Endothelial cell of umbilical vein (primary cell): ENCODE measurements at places on chromosomes 1 and 21. TPM values are rescaled to one million over a fixed set of nuclear protein-coding genes. Genes with fewer than 3 reads are reported as not detected.

NPR1 gene
- 9.8 and 10.5 TPM in 2 replicates for total RNA-seq

GRCh38 chr1:230641900-230642262 is 400 bp upstream of the COG2 start:
- peaks cover 8% of the 10 kb centered on the region for H3K27me3 ChIP-seq
- no peaks in the 10 kb centered on the region for H3K36me3 ChIP-seq
- H3K27ac ChIP-seq: no peak overlapping the region
- H3K4me1 ChIP-seq: peaks cover 12% of the 10 kb centered on the region
- peak overlapping the region; percentile 18 for H3K4me3 ChIP-seq

- peaks cover 28% of the 10 kb centered on the region for H3K4me1 ChIP-seq
- no peaks in the 10 kb centered on the region for H3K27me3 ChIP-seq
- H3K4me3 ChIP-seq: peak within 1 kb of the TSS; percentile 94
- DNase-seq: peak; percentile 93
- H3K36me3 ChIP-seq: no peaks in the 10 kb centered on the region
- peak within 1 kb of the TSS; percentile 87 for H3K27ac ChIP-seq
These were observed at the start of gene CMPK1 for GRCh38 chr1:47333578-47333921. CMPK1 (plus strand) TSS chr1:47333790; CDS start chr1:47333946, 156 bp downstream.

- H3K36me3 ChIP-seq: no peaks in the 10 kb centered on the region
- no peaks in the 10 kb centered on the region for H3K27me3 ChIP-seq
- no peak for DNase-seq
- no peak overlapping the region for H3K27ac ChIP-seq
These were observed 272.1 kb downstream of the GRIK1 start for GRCh38 chr21:29667651-29668050.

- H3K27me3 ChIP-seq: no peaks in the 10 kb centered on the region
- H3K27ac ChIP-seq: no peak overlapping the region
- H3K4me3 ChIP-seq: no peak overlapping the region
These were observed 30.9 kb downstream of the RASSF5 start for GRCh38 chr1:206538086-206538770.

- H3K4me3 ChIP-seq: no peak overlapping the region
- H3K4me1 ChIP-seq: no peaks in the 10 kb centered on the region
- H3K36me3 ChIP-seq: no peaks in the 10 kb centered on the region
- no peak overlapping the region for H3K27ac ChIP-seq
- H3K27me3 ChIP-seq: no peaks in the 10 kb centered on the region
These were observed 6.1 kb upstream of the PSEN2 start for GRCh38 chr1:226864311-226864710.

CYP4A11 gene
- not detected in 2 replicates for total RNA-seq

SLC1A7 gene
- total RNA-seq: not detected in 2 replicates

DNA sequence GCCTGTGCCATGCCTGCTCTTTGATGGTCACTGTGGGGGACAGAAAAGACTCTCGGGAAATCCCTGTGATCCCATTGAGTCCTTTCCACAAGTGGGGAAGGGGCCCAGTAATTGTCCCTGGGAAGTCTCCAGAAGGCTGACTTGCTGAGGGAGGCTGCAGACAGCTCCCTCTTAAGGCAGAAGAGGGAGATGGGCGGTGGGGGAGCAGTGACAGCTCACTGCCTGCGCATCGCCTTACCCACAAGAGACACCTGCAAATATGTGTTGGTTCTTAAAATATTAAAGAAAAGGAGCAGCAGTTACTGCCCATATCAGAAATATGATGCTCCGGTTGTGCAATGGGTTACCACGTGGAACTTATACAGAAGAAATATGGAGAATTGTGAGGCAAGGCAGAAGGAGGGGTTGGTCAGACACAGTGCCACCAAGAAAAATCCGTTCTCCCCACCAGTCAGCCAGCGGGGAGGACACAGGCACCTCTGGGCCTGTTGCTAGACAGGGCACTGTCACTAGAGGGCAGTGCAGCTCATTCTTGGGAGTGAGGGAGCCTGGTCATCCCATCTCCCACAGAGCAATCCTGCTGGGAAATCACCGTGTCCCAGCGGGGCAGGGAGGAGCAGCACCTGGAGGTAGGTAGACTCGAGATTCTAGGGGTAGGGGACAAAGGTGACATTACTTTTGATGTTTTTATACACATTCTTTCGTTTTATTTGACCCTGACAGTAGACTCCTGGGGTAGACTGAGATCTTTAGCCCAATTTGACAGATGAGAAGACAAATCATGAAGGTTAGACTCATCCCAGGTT is 6.9 kb upstream of the CAMK1G start:
- peaks cover 8% of the 10 kb centered on the region for H3K4me1 ChIP-seq
- no peak overlapping the region for H3K4me3 ChIP-seq
- peak; percentile 72 for DNase-seq
- no peak overlapping the region for H3K27ac ChIP-seq

GRCh38 chr1:182146286-182146685 is 84.8 kb upstream of the ZNF648 start:
- DNase-seq: no peak
- no peak overlapping the region for H3K27ac ChIP-seq
- no peaks in the 10 kb centered on the region for H3K27me3 ChIP-seq
- no peak overlapping the region for H3K4me3 ChIP-seq
- H3K36me3 ChIP-seq: no peaks in the 10 kb centered on the region
- no peaks in the 10 kb centered on the region for H3K4me1 ChIP-seq

DNA sequence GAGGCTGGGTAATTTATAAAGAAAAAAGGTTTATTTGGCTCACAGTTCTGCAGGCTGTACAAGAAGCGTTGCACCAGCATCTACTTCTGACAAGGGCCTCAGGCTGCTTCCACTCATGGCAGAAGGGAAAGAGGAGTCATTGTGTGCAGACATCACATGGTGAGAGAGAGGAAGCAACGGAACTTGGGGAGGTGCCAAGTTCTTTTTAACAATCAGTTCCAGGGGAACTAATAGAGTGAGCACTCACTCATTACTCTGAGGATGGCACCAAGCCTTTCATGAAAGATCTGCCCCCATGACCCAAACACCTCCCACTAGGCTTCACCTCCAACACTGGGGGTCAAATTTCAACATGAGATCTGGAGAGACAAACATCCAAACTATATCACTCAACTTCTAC is 77.2 kb downstream of the DDAH1 start:
- H3K36me3 ChIP-seq: no peaks in the 10 kb centered on the region
- H3K27ac ChIP-seq: no peak overlapping the region
- peaks cover 11% of the 10 kb centered on the region for H3K4me1 ChIP-seq
- H3K27me3 ChIP-seq: no peaks in the 10 kb centered on the region
- H3K4me3 ChIP-seq: no peak overlapping the region

- H3K27me3 ChIP-seq: no peaks in the 10 kb centered on the region
- no peak overlapping the region for H3K4me3 ChIP-seq
- H3K4me1 ChIP-seq: no peaks in the 10 kb centered on the region
- H3K27ac ChIP-seq: no peak overlapping the region
These were observed 12.5 kb upstream of the SPATC1L start for GRCh38 chr21:46196733-46197132.

DNA sequence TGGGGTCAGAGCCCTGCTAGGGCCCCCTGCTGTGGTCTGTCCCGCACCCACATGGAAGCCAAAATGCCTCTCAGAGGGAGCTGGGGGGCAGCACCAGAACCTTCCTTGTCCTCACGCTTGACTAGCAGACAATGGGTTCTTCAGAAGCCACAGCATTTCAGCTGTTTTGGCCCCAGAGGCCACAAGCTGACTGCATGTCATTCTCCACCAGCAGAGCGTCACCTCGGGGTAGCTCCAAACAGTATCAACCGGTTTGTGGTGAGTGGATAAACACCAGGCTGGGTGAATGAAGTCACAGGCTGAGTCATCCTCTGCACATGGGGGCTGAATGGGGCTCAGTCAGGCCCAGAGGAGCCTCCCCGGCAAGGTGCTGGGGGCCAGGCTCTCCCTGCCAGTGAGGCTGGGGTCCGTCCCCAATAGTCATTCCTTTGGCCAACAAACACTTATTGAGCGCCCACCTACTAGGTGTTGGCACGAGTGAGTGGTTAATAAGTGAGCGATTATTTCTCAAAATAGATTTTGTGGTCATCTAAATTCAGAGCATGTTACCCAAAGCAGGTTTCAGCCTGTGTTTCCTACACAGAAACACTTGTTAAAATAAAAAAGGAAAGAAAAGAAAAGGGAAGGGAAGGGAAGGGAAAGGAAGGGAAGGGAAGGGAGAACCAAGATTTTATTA is 9.1 kb downstream of the OLIG1 start:
- H3K4me3 ChIP-seq: no peak overlapping the region
- no peaks in the 10 kb centered on the region for H3K4me1 ChIP-seq
- DNase-seq: no peak

DNA sequence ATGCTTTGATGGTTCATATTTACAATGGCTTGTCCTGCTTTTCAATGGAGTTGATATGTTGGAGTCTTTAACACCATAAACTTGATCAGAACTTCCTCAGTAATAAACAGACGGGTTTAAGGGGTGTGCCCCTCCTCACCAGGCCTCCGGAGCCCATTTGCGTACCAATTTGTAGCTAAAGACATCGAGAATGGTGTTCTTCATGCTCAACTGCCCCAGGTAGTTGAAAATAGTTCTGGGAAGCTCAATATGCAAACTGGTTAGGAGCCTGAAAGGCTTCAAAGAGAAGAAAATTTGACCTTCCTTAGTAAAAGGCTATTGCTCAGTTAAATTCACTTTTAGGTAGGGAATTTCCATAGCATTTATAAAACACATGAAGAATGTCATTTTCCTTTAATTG is 68.1 kb upstream of the RRP15 start:
- no peak overlapping the region for H3K27ac ChIP-seq
- H3K36me3 ChIP-seq: no peaks in the 10 kb centered on the region
- no peak overlapping the region for H3K4me3 ChIP-seq
- no peaks in the 10 kb centered on the region for H3K4me1 ChIP-seq

DNA sequence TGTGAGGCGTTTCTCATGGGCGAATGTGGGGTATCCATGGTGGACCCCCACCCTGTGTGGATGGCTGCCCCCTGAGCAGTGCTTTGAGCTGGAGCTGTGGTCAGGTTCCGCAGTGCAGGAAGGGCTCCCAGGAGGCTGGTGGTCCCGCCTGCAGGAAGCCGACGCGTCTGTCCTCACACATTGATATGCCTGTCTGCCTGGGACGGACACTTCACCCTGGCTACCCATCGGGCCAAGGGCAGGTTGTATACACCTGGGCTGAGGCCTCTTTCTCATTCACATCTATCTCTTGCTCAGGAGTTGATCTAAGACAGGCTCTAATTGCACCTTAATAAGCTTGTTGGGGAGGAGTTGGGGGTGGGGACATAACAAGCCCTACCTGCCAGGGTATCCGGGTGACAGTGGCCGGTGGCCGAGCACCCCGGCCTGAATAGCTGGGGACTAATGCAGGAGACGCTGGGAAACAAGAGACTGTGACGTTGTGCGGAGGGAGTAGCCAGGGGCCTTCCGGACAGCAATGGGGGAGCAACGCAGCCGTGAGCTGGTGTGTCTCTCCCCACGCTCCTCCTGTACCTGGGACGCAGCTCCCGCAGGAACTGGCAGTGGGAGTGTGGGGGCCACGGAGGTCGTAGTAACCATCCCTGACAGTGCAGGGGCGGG is 21.7 kb downstream of the PDXK start:
- peaks cover 5% of the 10 kb centered on the region for H3K36me3 ChIP-seq
- H3K27me3 ChIP-seq: no peaks in the 10 kb centered on the region
- H3K4me1 ChIP-seq: no peaks in the 10 kb centered on the region
- H3K4me3 ChIP-seq: no peak overlapping the region

GRCh38 chr1:194717334-194717733 is 1530.9 kb upstream of the B3GALT2 start:
- no peaks in the 10 kb centered on the region for H3K36me3 ChIP-seq
- no peaks in the 10 kb centered on the region for H3K27me3 ChIP-seq
- no peak for DNase-seq
- H3K4me1 ChIP-seq: no peaks in the 10 kb centered on the region
- no peak overlapping the region for H3K27ac ChIP-seq

LRRC7 gene
- 0.11 and 0.18 TPM in 2 replicates for total RNA-seq

- no peak for DNase-seq
- H3K4me3 ChIP-seq: no peak overlapping the region
- H3K27me3 ChIP-seq: no peaks in the 10 kb centered on the region
- H3K27ac ChIP-seq: no peak overlapping the region
- no peaks in the 10 kb centered on the region for H3K36me3 ChIP-seq
These were observed 25.1 kb downstream of the COL6A2 start for GRCh38 chr21:46122758-46123683.

LRRC41 gene
- 69.2 and 71.5 TPM in 2 replicates for total RNA-seq

LIN28A gene
- not detected in 2 replicates for total RNA-seq

GRCh38 chr1:161199506-161200139 is 769 bp upstream of the ADAMTS4 start:
- H3K4me3 ChIP-seq: no peak overlapping the region
- H3K36me3 ChIP-seq: no peaks in the 10 kb centered on the region
- DNase-seq: peak; percentile 42

- DNase-seq: peak; percentile 15
- no peaks in the 10 kb centered on the region for H3K36me3 ChIP-seq
- no peak overlapping the region for H3K4me3 ChIP-seq
- no peaks in the 10 kb centered on the region for H3K4me1 ChIP-seq
- H3K27ac ChIP-seq: no peak overlapping the region
These were observed 44.6 kb downstream of the MAN1C1 start for GRCh38 chr1:25661043-25661815.

GRCh38 chr1:209045331-209046057 is 538.0 kb upstream of the CAMK1G start:
- H3K4me3 ChIP-seq: no peak overlapping the region
- H3K36me3 ChIP-seq: no peaks in the 10 kb centered on the region
- no peaks in the 10 kb centered on the region for H3K4me1 ChIP-seq
- H3K27ac ChIP-seq: no peak overlapping the region
- DNase-seq: no peak

KCNK1 gene
- 1.0 and 2.8 TPM in 2 replicates for total RNA-seq

DNA sequence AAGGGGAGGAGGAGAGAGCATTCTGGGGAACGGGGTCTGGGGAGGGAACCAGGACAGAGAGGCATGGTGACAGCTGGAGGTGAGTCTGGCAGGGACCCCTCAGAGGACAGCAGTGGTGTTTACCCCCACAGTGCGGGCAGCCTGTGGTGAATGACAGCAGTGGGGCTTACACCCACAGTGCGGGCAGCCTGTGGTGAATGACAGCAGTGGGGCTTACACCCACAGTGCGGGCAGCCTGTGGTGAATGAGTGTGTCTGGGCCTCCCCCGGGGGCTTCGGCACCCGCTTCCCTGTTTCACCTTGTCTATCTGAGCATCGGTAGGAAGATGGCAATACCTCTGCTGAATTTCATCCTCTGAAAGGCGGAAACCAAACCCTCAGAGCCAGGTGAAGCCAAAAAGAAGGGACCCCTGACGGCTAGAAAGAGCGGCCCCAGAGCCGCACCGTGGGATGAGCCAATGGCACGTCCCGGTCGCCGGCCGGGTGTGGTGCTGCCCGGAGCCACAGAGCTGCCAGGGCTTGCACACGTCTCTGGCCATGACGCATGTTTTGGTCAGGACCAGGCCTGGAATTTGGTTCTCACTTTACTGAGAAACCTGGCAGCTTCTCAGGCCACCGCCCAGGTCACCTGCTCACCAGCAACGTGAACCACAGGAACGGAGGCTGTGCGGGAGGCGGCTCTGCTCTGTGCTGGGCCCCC is 54.1 kb downstream of the SIK1 start:
- no peak overlapping the region for H3K4me3 ChIP-seq
- no peak overlapping the region for H3K27ac ChIP-seq
- no peaks in the 10 kb centered on the region for H3K36me3 ChIP-seq
- peaks cover 1% of the 10 kb centered on the region for H3K27me3 ChIP-seq

JAM2 gene
- 0.20 and 1.1 TPM in 2 replicates for total RNA-seq

GRCh38 chr1:228830185-228830953 is 95.1 kb downstream of the RHOU start:
- no peak for DNase-seq
- H3K36me3 ChIP-seq: no peaks in the 10 kb centered on the region
- no peak overlapping the region for H3K4me3 ChIP-seq
- H3K4me1 ChIP-seq: peaks cover 8% of the 10 kb centered on the region

GRCh38 chr1:14443164-14443787 is 155.2 kb upstream of the KAZN start:
- H3K4me3 ChIP-seq: no peak overlapping the region
- no peak for DNase-seq
- no peaks in the 10 kb centered on the region for H3K4me1 ChIP-seq

GRCh38 chr1:224726441-224727182 is 110.5 kb downstream of the CNIH3 start:
- H3K27ac ChIP-seq: no peak overlapping the region
- H3K27me3 ChIP-seq: no peaks in the 10 kb centered on the region
- H3K4me1 ChIP-seq: no peaks in the 10 kb centered on the region
- no peak for DNase-seq
- no peaks in the 10 kb centered on the region for H3K36me3 ChIP-seq
